ENCODE measurements at places on chromosomes 4 and X.

DNA sequence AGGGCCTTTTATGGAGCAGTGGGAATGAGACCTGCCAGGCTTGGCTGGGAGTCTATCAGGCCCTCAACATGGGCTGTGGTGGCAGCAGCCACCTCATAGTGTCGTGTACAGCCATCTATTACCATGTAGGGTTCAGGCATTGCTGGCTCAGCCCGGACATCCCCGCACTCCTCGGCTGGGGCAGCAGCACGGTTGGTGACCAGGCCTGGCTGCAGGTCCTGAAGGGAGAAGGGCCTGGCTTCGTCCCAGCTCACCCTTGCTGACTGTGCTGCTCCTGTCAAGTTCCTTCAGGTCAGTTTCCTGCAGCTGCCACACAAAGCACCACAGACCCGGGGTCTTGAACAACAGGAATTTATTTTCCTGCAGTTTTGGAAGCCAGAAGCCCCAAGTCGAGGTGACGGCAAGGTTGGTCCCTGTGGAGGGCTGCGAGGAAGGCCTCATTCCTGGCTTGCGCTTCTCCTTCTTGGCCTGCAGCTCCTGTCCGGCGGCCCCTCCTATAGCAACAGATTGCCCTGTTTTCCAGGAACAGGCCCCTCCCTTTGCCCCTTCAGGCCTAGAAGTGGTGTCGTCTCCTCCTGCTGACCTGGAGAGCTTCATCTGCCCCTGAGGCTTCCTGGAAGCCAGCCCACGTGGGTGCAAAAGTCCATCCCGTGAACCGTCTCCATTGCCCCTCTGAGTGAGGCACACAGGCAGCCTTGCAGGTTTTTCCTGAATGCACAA is 25.2 kb upstream of the SORCS2 start:
- no peak for DNase-seq

- no peak for DNase-seq
Observed at GRCh38 chr4:1557221-1557597, 126.9 kb downstream of the FAM53A start.

DNA sequence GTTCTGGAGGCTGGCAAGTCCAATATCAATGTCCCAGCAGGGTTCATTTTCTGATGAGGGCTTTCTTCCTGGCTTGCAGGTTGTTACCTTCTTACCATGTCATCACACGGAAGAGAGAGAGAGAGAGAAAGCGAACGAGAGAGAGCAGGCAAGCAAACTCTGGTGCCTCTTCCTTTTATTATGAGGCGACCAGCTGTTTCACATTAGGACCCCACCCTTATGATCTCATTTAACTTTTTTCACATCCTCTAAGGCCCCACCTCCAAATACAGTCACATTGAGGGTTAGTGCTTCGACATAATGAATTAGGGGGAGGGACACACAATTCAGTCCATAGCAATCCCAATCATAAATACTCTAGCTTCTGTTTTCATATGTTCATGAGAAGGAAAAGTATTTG is 10.6 kb upstream of the GPR174 start:
- DNase-seq = no peak

DNA sequence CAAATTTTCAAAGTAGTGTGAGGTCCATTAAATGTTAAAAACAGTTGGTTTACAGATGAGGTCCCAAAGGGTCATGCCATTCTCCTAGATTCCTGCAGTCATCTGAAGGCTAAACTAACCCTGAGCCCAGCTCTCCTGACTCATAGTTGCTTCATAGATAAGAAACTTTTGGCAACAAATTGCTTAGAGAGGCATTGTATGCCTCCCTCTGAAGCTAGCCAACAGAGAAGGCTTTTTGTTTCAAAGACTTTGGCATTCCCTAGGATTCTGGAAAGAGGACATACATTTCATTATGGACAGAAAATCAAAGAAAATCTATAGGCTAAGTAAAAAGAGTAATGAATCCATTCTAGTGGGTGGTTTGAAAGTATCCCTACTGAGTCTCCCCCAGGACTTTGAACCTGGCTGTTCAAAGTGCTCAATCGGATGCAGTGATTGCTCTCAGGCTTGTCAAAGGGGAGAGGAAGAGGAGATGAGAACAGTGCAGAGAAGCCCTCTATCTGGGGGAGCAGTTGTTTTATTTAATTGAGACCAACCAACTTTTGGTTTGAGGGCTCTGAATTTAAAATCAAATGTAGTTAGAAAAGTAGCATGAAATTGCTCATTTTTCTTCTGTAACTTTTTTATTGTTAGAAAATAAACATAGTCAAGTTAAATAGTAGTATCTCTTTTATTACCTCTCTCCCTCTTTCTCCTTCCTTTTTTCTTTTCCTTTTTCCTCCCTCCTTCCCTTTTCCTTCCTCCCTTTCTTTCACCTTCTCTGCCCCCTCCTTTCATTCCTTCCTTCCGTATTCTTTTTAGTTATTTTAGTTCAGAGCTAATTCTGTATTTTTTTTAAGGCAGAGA is 72.3 kb upstream of the ZNF518B start:
- DNase-seq = no peak

DNA sequence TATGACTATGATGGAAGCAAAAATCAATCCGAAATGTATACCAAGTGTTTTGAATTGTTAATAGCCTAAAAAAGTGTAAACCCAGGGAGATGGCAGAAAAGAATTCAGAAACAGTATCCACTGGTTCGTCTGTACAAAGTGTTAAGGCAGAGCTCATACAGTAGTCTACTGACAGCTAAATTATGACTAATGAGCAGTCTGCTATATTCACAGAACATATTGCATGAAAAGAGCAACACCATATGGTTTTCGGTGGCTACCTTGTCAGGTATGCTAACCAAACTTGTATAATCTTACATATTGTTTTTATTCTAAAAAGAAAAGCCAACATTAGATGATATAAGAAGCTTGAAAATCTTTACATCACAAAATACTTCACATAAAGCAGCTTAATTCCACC is 18.5 kb downstream of the EPHA5 start:
- no peak for DNase-seq

GRCh38 chr4:151888367-151888866 is 127.6 kb upstream of the GATB start:
- no peak for DNase-seq

- DNase-seq = no peak
Observed at GRCh38 chr4:17323554-17324385, 188.1 kb downstream of the QDPR start.

DNA sequence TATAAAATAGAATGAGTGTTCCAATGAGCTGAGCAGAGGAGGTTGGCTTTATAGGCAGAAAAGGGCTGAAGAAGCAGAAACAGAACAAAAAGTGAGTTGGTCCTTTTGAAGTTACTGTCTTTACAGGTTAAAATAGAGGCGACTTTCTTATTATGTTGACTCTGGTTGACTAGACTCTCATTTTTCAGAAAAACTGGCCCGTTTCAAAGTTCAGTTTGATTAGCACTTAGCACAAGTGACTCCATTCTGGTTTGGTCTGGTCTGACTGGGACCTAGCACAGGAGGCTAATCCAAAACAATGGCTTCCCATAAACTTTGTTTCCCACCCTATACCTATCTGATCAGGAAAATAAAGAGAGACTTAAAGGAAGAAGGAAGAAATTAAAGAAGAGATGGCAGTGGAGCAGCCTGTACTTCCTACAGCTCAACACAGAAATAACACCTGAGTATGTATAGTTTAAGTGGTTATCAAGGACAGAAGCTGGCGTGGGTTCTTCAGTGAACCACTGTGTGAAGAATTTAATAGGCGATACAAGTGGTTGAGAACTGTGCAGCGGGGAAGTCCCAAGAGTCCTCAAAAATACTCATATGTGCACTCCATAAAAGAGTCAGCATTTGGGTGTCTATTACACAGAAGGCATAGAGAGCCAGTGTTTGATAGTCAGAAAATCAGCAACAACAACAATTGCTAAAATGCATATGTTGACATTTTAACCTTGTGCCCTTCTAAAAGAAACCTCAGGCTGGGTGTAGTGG is 554.8 kb upstream of the HTR2C start:
- DNase-seq = no peak

- DNase-seq = no peak
Observed at GRCh38 chrX:35046660-35047296, 104.2 kb downstream of the FAM47B start.

DNA sequence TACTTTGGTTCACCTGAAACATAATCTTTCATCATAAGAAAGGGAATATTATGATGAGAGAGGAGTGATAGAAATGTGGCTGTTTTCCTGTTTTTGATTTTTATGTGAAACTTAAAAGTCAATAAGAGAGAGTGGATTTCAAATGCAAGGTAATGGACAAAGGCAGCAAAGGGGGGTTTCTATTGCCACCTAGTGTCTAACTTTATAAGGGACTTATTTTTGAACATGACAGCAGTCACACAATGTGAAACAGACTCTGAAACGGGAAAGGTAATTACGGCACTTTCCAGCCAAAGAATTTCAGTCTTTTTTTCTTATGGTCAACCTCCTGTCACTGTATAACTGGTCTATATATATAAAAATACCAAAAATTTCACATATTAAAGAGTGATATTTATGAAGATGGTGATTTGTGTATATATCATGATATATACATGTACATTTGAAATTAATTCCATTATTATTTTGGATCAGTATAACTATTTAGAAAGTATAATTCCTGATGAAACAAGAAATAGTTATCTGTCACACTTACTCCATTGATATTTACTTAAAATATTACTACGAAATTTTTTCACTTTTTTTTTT is 127.1 kb downstream of the FBXO8 start:
- no peak for DNase-seq

DNA sequence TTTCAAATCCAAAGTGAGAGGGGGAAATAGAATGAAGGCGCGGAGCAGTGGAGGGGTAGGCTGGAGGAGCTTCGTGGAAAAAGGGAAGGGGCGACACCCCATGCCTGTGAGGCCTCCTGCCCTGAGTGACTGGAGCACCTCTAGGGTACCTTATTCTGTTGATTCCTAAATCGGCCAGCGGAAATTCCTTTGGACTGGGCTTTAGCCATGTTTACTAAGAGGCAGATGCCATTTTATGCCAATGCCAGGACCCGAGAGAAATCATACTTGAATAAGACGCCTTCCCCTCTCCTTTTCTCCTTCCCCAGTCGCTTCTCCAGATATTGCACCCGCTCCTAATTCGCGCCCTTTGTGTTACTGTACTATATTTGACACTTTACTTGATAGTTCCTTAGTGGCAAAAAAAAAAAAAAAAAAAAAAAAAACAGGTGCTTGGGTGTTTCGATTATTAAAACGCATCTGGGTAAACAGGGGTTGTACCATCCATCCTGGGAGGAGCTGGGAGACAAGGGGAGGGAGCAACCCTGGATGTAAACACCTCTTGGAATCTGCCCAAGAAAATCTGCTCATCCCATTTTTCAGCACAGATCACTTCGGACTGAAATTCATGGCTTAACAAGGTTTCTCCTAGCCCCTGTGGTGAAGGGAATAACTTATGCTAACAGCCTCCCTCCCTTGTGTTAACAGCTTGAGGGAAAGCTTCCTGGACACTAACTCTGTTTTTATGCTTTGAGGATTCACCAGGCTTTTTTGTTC is 1.5 kb downstream of the BMP3 start:
- no peak for DNase-seq

DNA sequence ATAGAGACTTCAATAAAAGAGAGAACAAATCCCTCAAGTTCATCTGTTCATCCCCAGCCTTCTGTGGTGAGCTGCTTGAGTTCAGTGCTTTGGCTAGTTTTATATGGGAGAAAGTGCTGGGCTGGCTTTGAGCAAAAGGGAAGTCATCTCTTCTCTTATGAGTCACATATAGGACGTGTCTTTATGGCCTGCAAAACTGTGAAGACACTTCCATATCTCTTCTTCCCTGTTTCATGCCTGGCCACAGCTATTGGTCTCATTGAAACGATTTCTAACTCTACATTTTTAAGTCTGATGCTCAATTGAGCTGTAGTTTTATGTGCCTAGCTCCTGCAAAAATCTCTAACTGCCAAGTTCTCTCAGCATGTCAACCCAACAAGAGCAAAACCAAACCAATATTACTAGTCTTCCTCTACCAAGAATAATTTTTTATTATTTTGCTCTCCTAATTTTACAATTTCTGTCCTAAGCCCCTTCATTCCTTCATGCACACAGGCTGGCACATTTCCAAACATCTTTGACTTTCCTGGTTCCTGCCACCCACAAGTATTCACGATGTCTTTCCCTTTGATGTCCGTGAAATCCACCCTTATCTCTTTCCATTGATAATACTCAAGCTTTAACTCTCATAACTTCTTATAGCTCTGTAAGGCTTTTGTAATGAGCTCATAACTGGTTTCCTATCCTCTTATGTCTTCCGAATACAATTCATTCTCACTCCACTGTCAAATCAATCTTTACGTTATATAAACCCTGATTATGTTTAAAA is 165.3 kb downstream of the BTC start:
- DNase-seq = no peak

- DNase-seq = no peak
Observed at GRCh38 chr4:138398322-138398721, 156.2 kb upstream of the SLC7A11 start.

- no peak for DNase-seq
Observed at GRCh38 chrX:63993936-63994335, 208.9 kb upstream of the ARHGEF9 start.

- DNase-seq = no peak
Observed at GRCh38 chrX:37060999-37061398, 52.8 kb downstream of the FAM47C start.

DNA sequence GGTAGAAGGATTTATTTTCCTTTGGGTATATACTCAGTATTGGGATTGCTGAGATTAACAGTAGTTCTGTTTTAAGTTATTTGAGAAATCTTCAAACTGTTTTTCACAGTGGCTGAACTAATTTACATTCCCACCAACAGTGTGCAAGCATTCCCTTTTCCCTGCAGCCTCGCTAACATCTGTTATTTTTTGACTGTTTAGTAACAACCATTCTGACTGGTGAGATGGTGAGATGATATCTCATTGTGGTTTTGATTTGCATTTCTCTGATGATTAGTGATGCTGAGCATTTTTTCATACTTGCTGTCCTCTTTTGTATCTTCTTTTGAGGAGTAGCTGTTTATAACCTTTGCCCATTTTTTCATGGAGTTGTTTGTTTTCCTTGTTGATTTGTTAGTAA is 457.8 kb downstream of the TRAM1L1 start:
- DNase-seq = no peak

GRCh38 chr4:112142182-112142581 is 3.1 kb upstream of the FAM241A start:
- DNase-seq = no peak

GRCh38 chr4:38322714-38323113 is 341.3 kb upstream of the KLF3 start:
- no peak for DNase-seq

GRCh38 chr4:83075311-83076095 is 39.0 kb downstream of the PLAC8 start:
- no peak for DNase-seq

GRCh38 chr4:108744307-108744706 is 18.5 kb downstream of the ETNPPL start:
- DNase-seq = no peak

GRCh38 chr4:72666910-72667309 is 97.9 kb upstream of the ADAMTS3 start:
- no peak for DNase-seq
